Lower lobe of right lung (tissue), 2 donors: ENCODE measurements at places on chromosomes 12 and 14. TPM values are rescaled to one million over a fixed set of nuclear protein-coding genes. Genes with fewer than 3 reads are reported as not detected.
A peak's percentile ranks its signal among the peaks of the same experiment; 100 is the strongest.

DNA sequence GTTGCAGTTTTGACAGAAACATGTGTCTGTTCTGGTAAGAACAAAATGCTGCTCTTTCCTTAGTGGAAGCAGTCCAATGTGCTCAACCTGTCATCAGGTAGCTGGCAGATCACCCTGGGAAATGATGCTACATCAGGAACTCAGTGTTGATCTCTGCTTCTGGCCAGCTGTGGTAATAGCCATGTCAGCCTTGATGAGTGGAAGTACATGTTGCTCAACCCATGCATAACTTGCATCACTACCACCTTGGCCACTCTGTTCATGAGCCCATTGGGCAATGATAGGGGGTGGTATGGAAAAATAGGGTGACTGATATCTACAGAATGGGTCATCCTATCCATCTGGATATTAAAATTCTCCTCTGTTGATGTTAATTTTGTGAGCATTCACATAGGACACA lies 411.0 kb downstream of the C12orf50 start:
- H3K27ac ChIP-seq: no peak overlapping the region
- no peaks in the 10 kb centered on the region for H3K36me3 ChIP-seq
- no peaks in the 10 kb centered on the region for H3K27me3 ChIP-seq
- no peak overlapping the region for H3K4me3 ChIP-seq
- no peak for DNase-seq
- no peaks in the 10 kb centered on the region for H3K4me1 ChIP-seq

DNA sequence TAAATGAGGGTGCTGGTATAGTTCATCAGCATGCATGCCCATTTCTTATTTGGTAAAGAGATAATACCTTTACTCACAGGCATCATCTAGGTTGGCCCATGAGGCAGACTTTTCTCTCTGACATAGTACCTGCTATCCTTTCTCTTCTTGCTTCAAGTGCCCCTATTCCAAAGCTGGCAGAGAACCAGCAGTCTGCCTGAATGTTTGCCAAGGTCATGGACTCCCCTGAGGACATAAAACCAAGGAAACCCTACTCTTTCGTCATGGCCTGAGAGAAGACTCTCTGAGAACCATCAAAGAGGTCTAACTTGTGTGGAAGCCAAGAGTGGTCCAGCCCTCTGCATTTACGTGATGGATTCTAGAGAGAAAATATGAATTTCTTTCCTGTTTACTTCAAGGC lies 11.9 kb downstream of the PPP1R36 start:
- H3K4me3 ChIP-seq: no peak overlapping the region
- H3K36me3 ChIP-seq: no peaks in the 10 kb centered on the region
- no peak for DNase-seq
- peaks cover 2% of the 10 kb centered on the region for H3K4me1 ChIP-seq
- H3K27ac ChIP-seq: no peak overlapping the region

Gene DHRS4
- total RNA-seq: 35.4 TPM

GRCh38 chr12:92208613-92209121 lies 63.0 kb upstream of the BTG1 start:
- no peak for DNase-seq
- H3K4me3 ChIP-seq: peak overlapping the region; percentile 20
- no peaks in the 10 kb centered on the region for H3K36me3 ChIP-seq
- peaks cover 17% of the 10 kb centered on the region for H3K4me1 ChIP-seq

DNA sequence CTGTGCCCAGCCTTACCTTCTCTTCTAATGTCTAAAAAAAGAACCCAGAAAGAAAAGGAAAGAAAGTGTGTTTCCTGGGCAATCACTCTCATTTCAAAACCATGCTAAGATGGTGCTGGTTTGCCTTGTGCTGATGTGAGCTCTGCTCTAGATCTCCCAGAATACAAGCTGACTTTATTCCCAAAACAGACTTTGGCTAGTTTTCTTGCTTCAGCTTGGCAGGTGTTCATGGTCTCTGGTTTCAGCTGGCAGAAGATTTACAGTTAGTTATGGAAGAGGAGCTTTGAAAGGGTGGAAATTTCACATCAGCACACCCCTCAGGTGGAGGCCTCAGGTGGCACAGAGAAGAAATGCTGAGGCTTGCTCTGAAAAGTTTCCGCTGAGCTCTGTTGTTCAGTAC lies 34.4 kb downstream of the PPP1R36 start:
- no peak overlapping the region for H3K4me3 ChIP-seq
- H3K36me3 ChIP-seq: no peaks in the 10 kb centered on the region
- no peak overlapping the region for H3K27ac ChIP-seq

- DNase-seq: no peak
- no peaks in the 10 kb centered on the region for H3K27me3 ChIP-seq
- no peaks in the 10 kb centered on the region for H3K4me1 ChIP-seq
- no peak overlapping the region for H3K27ac ChIP-seq
- no peak overlapping the region for H3K4me3 ChIP-seq
Measured at GRCh38 chr12:125149160-125150108, 84.2 kb downstream of the AACS start.

- no peaks in the 10 kb centered on the region for H3K36me3 ChIP-seq
- H3K4me1 ChIP-seq: peaks cover 13% of the 10 kb centered on the region
- H3K4me3 ChIP-seq: no peak overlapping the region
- no peak for DNase-seq
Measured at GRCh38 chr12:14379508-14379907, 14.0 kb downstream of the ATF7IP start.

Gene SYNE3
- 22.4 TPM for total RNA-seq

GRCh38 chr14:105153331-105153731 lies 15.2 kb downstream of the JAG2 start:
- DNase-seq: no peak
- H3K27ac ChIP-seq: peak overlapping the region; percentile 56
- peaks cover 12% of the 10 kb centered on the region for H3K36me3 ChIP-seq
- no peak overlapping the region for H3K4me3 ChIP-seq

GRCh38 chr12:47078086-47078395 lies 1.4 kb upstream of the PCED1B start:
- peaks cover 49% of the 10 kb centered on the region for H3K4me1 ChIP-seq
- no peak for DNase-seq
- peak overlapping the region; percentile 75 for H3K4me3 ChIP-seq

DNA sequence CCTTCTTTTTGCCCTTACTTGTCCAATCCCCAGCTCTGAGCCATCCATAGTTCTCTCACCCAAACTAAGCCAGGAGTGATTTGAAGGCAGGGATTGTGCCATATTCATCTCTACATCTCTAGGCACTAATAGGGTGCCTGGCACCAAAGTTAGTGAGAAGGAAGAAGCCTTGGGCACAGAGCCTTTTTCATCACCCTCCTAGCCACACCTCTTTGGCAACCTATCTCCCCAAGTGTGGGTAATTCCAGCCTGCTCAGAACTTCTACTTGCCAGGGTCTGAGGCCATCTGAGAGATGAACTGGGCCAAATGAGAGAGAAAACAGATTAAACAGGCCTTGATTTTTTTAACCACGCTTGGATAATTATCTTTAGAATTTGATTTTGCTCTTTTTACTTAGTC lies 61.3 kb downstream of the PHLDA1 start:
- no peaks in the 10 kb centered on the region for H3K36me3 ChIP-seq
- H3K27ac ChIP-seq: no peak overlapping the region
- no peak for DNase-seq
- H3K4me3 ChIP-seq: no peak overlapping the region

DNA sequence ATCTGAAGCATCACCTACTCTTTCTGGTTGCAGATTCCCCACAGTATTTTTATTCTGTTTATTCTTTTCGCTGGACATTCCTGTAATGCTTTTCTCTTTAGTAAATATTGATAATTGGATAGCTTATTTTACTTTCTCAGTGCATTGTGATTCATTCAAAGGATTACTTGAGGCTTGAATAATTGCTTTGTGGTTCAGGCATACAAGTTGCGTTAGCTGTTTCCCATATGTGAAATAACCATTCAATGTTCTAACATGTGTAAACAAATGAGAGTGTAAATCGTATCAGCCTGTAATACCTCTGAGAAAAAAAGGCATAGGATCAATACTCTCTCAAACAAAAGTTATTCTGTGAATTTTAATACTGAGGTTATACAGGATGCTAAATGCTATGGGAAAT lies 1004.2 kb upstream of the SEL1L start:
- H3K4me1 ChIP-seq: no peaks in the 10 kb centered on the region
- no peak for DNase-seq
- H3K36me3 ChIP-seq: no peaks in the 10 kb centered on the region

Gene FERMT2
- total RNA-seq: 86.0 TPM

GRCh38 chr14:88482524-88482923 lies 72.3 kb downstream of the PTPN21 start:
- H3K27ac ChIP-seq: peak overlapping the region; percentile 41
- DNase-seq: no peak
- no peak overlapping the region for H3K4me3 ChIP-seq

GRCh38 chr14:28966416-28967233 lies 200.0 kb downstream of the FOXG1 start:
- no peak overlapping the region for H3K4me3 ChIP-seq
- H3K36me3 ChIP-seq: no peaks in the 10 kb centered on the region
- no peaks in the 10 kb centered on the region for H3K27me3 ChIP-seq

GRCh38 chr12:92621312-92621711 lies 81.5 kb upstream of the PLEKHG7 start:
- no peaks in the 10 kb centered on the region for H3K27me3 ChIP-seq
- H3K4me1 ChIP-seq: peaks cover 9% of the 10 kb centered on the region
- no peak overlapping the region for H3K4me3 ChIP-seq
- H3K36me3 ChIP-seq: no peaks in the 10 kb centered on the region

GRCh38 chr14:68886109-68886434 lies 93.0 kb downstream of the ACTN1 start:
- no peak overlapping the region for H3K27ac ChIP-seq
- no peak overlapping the region for H3K4me3 ChIP-seq
- peaks cover 95% of the 10 kb centered on the region for H3K36me3 ChIP-seq

DNA sequence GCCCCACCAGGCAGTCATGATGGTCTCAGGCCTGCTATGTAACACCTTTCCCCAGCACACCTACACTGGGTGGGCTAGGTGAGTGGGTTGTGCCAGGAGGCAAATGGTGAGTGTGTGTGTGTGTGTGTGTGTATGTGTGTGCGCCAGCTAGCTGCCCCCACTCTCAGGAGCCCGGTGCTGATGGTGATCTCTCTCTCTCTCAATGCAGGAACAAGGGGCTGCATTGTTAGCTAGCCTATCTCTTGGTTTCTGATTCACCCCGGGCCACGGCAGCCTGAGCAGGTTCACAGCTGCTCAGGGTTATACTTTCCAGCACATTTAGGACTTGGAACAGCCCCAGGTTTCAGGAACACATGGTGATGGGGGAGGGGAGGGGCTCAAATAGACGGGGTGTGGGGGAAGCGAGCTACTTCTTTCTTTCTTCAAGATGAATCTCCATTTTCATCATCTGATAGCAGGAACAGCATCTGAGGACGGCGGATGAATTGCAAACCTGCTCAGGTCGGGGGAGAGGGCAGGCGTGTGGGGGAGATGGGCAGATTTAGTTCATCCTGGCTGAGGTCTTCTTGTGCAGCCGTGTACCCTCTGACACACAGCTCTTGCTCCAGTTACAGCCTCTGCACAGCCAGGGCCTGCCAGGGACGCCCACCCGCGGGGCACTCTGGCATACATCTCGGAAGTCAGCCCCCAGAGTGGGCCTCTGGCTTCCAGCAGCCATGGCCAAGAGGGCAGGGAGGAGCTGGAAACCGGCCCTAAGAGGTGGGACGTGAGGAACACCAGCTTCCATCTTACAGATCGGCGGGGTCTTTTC lies 137.6 kb downstream of the ZFP36L1 start:
- no peaks in the 10 kb centered on the region for H3K36me3 ChIP-seq
- no peak overlapping the region for H3K27ac ChIP-seq
- H3K4me3 ChIP-seq: no peak overlapping the region

- no peaks in the 10 kb centered on the region for H3K27me3 ChIP-seq
- no peak overlapping the region for H3K27ac ChIP-seq
- H3K4me3 ChIP-seq: no peak overlapping the region
- no peaks in the 10 kb centered on the region for H3K4me1 ChIP-seq
Measured at GRCh38 chr14:57168138-57168679, 100.5 kb downstream of the EXOC5 start.

GRCh38 chr14:102593061-102593824 lies 794 bp downstream of the RCOR1 start:
- peaks cover 29% of the 10 kb centered on the region for H3K4me1 ChIP-seq
- peak overlapping the region; percentile 96 for H3K4me3 ChIP-seq
- peak; percentile 72 for DNase-seq
- no peaks in the 10 kb centered on the region for H3K27me3 ChIP-seq
- H3K36me3 ChIP-seq: peaks cover 5% of the 10 kb centered on the region
- H3K27ac ChIP-seq: peak overlapping the region; percentile 94

GRCh38 chr12:16359512-16360491 lies 12.4 kb downstream of the MGST1 start:
- no peaks in the 10 kb centered on the region for H3K27me3 ChIP-seq
- H3K27ac ChIP-seq: no peak overlapping the region
- peaks cover 41% of the 10 kb centered on the region for H3K36me3 ChIP-seq
- H3K4me3 ChIP-seq: no peak overlapping the region
- DNase-seq: peak; percentile 78

Gene SOAT2
- not detected for total RNA-seq

GRCh38 chr12:50013361-50014147 lies 11.7 kb downstream of the RACGAP1 start:
- H3K4me1 ChIP-seq: peaks cover 9% of the 10 kb centered on the region
- H3K4me3 ChIP-seq: no peak overlapping the region
- H3K27me3 ChIP-seq: no peaks in the 10 kb centered on the region
- DNase-seq: no peak
- H3K27ac ChIP-seq: no peak overlapping the region

DNA sequence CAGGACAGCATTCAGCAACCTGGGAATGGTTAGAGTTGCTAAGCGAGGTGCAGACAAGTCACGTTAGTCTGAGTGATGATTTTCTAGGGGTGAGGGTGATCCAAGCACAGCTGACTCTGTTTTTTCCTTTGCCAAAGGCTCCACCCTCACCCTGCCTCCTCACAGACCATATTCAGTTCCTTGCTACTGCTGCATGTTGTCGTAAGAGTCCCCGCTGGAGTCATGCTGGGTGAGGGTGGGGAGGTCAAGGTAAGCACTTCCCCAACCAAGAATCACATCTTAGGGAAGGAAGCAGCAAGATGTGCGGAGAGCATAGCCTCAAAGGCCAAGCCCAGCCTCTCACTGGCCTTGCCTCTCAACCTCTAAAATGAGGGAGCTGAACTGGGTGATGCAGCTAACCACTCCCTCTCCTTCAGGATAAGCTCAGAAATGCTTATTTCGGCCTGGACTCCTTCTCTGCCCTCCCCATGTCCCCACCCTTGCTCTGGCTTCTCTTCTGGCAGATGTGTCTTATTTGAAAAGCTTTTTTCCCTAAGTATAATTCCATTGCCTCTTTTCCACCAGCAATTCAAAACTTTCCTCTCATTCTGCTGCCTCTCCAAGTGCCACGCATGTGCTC lies 66.9 kb upstream of the ACTN1 start:
- no peak overlapping the region for H3K4me3 ChIP-seq
- H3K36me3 ChIP-seq: no peaks in the 10 kb centered on the region
- H3K27me3 ChIP-seq: no peaks in the 10 kb centered on the region
- no peak for DNase-seq
- peak overlapping the region; percentile 51 for H3K27ac ChIP-seq
- peaks cover 83% of the 10 kb centered on the region for H3K4me1 ChIP-seq

Gene NTS
- 2.3 TPM for total RNA-seq
